ENCODE measurements at places on chromosomes 12 and 14.

DNA sequence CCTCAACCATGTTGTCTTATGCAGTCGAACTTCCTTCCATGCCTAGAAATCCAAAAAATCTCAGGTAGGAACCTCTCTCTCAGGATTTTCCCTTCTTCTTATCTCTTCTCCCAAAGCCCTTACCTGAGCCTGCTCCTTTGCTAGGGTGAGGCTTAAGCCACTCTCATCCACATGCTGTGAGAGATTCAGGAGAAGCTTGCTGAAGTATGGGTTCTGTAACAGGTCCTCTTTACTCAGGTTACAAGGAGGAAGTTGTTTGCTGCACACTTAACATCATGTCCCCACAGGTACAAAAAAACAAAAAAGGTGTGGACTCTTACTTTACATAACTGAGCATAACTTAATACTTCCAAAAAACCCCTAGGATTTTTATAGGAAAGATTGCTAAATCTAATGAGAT, 4.5 kb downstream of the HAUS4 start:
- no peak for DNase-seq

DNA sequence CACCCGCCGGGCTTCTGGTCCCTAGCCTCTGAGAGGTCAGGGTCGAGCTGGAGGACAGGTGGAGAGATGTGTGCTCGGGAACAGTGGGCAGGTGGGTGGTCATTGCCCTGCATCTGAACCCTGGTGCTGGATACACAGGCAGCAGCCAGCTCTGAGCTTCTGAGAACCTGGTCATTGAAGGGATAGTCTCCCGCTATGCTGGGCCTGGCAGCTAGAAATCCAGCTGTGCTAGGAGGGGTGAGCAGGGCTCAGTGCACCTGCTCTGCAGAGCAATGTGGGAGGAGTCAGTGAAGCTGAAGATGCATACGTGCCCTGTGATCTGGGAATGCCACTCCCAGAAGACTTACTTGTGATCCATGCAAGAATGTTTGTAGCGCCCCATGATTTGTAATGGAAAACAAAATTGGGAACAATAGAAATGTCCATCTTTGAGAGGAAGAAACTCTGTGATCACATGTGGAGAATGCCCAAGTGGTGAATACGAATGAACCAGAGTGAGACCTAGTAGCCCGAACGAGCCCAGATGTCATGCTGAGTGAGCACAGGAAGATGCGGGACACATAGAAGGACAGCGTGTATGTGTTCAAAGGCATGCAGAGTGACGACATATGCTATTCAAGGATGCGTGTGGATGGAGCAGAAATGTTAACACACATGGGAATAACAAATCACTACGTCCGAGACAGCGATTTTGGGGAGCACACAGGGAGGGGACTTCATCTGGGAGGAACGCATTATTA, 63.4 kb downstream of the AACS start:
- DNase-seq = no peak

GRCh38 chr14:104352493-104353220, 214.3 kb downstream of the KIF26A start:
- DNase-seq = no peak

- peak; percentile 2 for DNase-seq
Observed at GRCh38 chr14:33184587-33184986, 245.9 kb downstream of the NPAS3 start.

DNA sequence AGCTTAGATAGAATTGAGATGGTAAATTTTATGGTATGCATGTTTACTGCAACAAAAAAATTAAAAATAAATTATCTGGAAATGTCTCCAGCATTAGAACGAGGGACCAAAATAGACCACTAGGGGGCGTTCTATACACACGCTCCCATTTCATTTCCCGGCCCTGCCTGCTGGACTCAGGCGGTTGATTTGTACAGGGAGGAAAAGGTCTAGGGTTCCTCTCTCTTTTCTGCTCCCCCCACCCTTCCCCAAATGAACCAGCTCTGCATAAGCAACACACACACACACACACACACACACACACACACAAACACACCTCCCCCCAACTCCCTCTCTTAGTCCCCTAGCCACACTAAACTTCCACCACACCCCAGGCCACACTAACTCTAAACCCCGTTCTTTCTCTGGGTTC, 7.8 kb upstream of the DTX1 start:
- peak; percentile 54 for DNase-seq

GRCh38 chr14:93736378-93737014, 51.8 kb downstream of the PRIMA1 start:
- no peak for DNase-seq

GRCh38 chr12:14844401-14844800, 1.1 kb upstream of the ART4 start:
- no peak for DNase-seq

DNA sequence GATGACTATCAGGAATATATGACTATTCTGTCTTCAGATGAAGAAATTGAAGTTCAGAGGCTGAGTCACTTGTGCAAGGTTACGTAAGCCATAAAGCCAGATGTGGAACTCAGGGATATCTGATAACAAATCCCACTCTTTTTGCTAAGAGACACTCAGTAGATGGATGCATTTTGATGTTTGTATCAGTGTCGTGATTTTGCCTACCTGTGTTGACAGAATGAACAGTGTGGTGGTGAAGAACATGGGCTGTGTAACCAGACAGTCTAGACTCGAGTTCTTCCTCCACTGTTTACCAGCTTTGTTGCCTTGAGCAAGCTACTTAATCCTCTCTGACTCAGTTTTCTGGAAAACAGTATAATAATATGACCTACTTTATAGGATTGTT, 93.9 kb downstream of the DAAM1 start:
- peak; percentile 58 for DNase-seq

GRCh38 chr14:80669426-80669825, 272.1 kb downstream of the CEP128 start:
- DNase-seq = peak; percentile 44

DNA sequence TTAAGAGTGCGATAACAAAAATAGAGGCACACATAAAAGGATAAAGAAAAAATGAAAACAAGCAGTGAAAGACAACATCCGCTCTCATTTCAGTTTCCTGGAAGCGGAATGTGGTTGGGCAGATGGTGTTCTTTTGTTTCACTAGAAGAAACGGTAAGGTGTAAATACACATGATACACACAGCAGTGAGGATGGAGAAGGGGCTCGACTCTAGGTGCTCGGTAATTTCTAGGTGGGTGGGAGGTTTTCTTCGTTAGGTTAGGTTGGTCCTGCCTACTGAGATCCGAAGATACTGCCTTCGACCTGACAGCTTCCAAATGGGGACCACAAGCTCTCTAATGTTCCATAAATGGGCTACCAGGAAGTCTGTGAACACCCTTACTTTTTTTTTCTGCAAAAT, 1082.5 kb downstream of the BCL11B start:
- no peak for DNase-seq

- DNase-seq = no peak
Observed at GRCh38 chr14:89753828-89754412, 200.6 kb downstream of the EFCAB11 start.

DNA sequence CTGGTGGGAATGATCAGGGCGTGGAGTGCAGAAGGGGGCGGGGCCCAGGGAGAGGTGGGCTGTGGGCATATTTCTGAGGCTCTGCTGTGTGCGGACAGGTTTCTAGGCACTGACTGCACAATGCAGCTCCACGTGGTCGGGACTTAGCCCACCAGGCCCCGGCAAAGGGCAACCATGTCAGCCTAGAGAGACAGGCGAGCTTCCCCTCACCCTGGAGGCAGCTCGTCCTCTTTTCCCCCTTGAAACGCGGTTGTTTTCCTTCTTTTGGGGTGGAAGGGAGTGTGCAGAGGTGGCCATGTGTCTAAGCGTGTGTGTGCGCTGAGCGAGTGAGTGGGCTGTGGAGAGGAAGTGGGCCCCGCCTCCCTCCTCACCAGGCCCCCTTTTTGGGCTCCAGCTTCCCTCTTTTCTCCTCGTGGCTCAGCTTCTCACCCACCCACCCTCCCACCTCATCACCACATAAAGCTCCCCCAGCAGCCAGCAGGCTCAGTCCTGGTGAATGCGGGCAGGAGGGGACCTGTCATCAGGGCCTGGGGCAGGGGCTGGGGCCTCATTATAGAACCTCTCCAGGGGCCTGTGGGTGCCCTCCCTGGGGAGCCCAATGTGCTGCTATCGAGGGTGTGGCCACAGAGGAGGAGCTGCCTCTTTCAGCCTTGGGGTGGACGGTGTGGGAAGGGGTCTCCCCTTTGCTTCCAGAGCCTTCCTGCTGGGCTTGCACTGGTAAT, 22.0 kb downstream of the LRTM2 start:
- no peak for DNase-seq

DNA sequence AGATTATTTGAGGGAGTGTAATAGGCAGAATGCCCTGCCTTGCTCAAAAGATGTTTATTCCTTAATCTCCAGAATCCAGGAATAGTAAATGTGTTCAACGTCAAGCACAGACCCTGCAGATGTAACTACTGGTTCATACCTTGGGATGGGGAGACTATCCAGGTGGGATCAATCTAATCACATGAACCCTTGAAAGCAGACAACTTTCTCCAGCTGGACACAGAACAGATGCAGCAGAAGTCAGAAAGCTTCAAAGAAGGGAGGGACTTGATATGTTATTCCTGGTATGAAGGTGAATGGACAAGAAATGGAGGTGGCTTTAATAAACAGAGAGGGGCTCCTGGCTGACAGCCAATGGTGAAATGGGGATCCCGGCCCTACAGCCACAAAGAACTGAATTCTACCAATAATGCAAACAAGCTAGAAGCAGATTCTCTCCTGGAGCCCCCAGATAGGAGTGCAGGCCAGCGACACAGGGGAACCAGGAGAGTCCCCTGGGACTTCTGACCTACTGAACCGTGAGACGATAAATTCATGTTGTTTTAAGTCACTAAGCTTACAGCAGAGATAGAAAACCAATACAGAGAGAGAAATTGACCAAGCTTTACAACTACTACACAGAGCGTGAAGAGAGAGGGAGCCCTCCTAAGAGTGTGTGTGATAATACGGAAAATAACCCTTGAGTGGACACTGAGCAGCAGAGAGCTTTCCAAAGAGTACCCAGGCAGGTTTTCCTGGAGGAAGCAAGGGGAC, 133.5 kb upstream of the TMEM132C start:
- DNase-seq = no peak

DNA sequence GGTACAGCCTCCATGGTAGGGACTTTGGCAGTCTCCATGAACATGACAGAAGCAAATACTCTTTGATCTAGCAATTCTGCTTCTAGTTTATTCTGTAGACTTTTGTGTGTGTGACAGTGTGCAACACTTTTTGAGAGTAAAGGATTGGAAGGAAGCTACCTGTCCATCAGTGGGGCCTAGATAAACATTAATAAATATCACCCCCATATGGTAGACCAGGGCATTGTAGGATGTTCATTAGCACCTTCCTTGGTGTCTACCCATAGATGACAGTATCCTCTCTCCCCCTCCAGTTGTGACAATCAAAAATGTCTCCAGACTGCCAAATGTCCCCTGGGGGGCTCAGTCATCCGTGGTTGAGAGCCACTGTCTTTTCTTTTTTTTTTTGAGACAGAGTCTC, 10.8 kb downstream of the SNRNP35 start:
- no peak for DNase-seq

- no peak for DNase-seq
Observed at GRCh38 chr12:53735556-53735955, 8.3 kb upstream of the CALCOCO1 start.

DNA sequence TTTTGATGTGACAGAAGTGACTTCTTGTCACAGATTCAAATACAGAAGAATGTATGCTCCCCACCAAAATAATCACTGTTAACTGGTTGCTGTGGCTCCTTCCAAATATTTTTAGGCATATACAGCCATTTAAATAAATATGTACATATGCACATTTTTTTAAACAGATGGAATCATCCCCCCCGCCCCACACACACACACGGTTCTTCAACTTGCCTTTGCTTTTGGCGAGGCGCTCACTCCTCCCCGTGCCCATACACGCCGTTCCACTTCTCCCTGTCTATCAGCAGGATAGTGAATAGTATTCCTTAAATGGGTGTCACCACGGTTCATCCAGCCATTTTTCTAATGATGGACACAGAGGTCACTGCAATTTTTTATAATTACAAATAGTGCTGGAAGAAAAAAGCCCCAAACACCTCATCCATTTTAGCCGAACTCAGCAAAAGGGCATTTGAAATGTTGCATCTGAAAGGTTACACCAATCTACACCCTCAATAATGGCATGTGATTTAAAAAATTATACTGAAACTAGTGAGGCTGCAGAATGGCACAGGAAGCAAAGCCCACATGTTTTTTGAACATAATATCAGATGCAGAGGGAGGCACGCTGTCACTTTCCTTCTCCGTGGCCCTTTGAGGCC, 39.2 kb upstream of the MEG3 start:
- no peak for DNase-seq

DNA sequence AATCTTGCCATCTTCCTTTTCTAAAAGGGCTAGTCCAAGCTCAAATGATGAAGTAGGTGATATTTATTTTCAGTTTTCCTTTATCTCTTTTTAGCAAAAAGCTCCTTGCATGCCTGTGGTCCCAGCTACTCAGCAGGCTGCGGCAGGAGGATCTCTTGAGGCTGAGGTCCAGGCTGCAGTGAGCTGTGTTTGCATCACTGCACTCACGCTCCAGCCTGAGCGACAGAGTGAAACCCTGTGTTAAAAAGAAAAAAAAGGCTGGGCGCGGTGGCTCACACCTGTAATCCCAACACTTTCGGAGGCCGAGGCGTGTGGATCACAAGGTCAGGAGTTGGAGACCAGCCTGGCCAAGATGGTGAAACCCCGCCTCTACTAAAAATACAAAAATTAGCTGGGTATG, 5.0 kb downstream of the TMEM116 start:
- no peak for DNase-seq

- DNase-seq = peak; percentile 9
Observed at GRCh38 chr12:50689437-50689836, 74.5 kb upstream of the ATF1 start.

DNA sequence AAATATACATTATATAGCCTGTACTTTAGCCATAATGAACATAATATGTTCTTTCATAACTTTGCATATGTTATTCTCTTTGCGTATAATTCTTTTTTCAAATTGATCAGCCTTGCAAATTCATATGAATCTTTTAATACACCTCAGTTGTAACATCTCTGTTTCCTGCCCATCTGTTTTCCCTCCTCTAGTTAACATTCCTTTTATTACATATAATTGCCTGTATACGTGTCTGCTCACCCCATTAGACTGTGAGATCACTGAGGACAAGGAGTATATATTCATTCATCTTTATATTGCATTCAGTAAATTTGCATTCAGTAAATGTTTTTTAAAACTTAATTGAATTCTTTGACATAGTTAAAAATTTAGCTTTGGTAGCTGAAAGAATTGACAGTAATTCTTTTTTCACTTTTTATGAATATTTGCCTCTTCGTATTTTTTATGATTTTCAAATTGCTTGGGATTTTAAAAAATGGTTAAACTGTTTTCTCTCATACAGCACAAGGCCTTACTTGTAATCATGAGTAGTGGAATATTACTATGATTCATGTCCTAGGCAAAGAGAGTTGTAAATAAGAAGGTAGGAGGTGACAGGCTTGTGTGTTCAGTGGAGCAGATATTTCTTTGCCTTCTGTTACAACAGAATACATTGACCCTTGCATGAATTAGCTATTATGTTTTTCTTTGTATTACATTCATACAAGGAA, 32.8 kb upstream of the KLHL42 start:
- no peak for DNase-seq

- no peak for DNase-seq
Observed at GRCh38 chr14:93116676-93117200, 1.0 kb upstream of the ITPK1 start.

GRCh38 chr12:130611026-130611905, 104.8 kb downstream of the RIMBP2 start:
- DNase-seq = no peak

- peak; percentile 68 for DNase-seq
Observed at GRCh38 chr14:71532344-71532743, 399.9 kb upstream of the RGS6 start.

Measured in LHCN-M2 (cell line).